ENCODE measurements at places on chromosomes 11 and 22.

- peak; percentile 60 for DNase-seq
Observed at GRCh38 chr11:35796562-35796961, 134.0 kb downstream of the TRIM44 start.

DNA sequence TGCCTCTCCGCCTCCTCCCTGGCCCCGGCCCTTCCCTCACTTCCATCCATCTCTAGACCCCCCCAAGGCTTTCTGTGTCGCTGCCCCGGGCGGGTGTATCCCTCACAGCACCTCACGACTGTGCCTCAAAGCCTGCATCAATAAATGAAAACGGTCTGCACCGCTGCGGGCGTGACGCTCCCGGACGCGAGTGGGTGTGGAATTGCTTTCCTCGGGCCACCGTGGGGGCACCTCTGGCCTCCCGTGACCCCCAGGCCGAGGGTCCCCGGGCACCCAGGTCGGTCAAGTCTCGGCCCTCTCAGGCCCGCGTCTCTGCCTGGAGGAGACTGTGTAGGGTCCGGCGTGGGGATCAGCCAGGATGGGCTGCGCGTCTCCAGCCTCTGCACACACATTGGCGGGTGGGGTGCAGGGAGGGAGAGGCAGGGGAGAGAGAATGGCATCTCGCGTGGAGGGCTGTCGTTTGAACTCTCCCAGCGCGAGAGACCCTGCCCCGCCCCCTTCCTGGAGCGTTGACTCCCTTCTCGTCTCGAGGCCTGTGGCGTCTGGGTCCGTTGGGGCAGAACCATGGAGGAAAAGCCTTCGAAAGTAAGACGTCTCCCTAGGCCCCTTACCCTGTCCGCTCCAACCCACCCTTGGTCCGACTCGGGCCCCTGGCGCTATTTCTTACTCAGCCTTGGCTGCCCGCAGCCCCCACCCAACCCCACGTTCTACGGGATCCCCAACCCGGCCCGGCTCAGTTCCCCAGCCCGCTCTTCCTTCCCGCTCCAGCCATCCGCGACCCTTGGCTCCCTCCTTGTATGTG, at the start of gene CATSPERZ:
CATSPERZ (plus strand) TSS at position 512 of the 802 bp plus-strand sequence; CDS start at position 565, 53 bp downstream.
- no peak for DNase-seq

- DNase-seq, result no peak
Observed at GRCh38 chr22:35632935-35633334, 15.3 kb upstream of the APOL6 start.

- peak; percentile 65 for DNase-seq
Observed at GRCh38 chr11:75562836-75563484, 907 bp downstream of the SERPINH1 start.

- peak; percentile 55 for DNase-seq
Observed at GRCh38 chr11:60785806-60786361, 751 bp downstream of the MS4A10 start.

GRCh38 chr11:7384691-7385090, 100.6 kb upstream of the OLFML1 start:
- no peak for DNase-seq

DNA sequence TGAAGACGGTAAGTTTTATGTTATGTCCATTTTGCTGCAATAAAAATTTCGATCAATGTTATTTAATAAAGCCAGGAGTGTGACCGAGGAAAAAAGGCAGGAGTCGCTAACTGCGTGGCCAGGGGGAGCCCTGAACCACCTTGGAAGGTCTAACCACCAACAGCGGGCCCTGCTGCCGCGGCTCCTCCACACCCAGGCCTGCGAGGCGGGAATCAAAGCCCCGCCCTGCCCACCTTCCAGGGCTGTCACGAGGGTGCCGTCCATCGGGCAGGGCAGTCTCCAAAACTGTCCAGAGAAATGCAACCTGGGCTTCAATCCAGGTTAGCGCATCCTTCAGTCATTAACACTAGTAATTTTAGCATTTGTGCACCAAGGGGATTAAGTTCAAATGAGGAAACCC, 19.0 kb downstream of the PHF21B start:
- no peak for DNase-seq

DNA sequence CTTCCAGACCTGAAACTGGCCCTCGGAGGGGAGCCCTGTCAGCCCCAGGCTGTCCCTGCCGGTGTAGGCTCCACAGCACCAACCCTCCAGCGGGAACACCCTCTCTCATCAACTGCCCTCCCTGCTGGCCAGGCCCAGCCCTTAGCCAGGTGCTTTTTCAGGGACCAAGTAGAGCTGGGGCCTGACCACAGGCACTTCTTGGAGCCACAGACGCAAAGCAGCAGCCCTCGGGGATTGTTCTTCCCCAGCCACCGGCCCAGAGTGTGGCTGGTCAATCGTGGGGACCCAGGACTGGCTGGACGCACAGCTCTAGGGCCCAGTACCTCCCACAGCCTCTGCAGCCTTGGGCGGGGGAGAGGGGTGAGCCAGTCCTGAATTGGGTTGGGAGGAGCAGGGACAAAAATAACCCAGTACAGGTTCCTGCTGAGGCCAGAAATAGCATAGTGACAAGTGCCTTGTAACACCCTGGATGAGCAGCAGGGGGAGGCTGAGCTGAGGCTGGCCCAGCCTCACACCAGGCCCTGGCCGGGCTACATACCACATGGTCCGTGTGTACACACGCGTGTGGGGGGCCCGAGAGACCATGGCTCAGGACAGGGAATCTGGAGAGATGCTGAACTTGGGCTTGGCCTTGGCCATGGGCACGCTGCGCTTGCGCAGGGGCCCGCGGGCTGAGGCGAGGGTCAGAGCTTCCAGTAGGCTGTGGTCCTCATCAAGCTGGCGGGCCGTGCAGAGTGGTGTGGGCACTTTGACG, 2.0 kb downstream of the KCNJ11 start:
- peak; percentile 31 for DNase-seq

DNA sequence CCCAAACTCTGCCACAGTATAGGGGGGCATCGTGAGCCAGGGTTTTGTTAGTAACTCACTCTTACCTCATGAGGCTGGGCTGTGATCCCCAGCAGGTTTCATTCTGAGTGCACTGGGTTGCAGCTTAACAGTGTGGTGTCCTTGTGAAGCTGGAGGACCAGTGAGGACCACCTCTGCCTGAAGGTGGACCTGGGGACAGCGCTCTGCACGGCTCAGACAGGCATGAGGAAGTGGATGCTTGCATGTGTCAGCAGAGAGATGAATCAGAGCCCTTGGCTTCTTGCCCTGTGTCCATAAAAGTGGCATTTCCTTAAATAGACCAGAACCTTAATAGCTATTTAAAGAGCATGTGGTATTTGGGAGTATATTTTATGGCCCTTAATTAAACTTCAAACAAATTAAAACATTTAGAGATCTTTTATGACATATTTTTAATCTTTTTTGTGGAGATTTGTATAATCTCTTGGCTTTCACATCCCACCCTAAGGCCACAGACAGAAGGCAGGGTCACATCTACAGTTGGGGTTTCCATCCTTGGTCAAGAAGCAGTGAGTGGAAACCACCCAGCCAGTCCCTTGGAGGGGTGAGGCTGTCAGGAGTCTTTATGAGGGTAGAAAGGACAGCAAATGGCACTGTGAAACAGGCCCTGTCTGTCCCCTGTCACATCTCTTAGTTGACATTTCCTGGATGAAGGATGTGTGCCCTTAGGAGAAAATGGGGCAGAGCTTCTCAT, 24.8 kb upstream of the ADORA2A start:
- DNase-seq, result peak; percentile 88

DNA sequence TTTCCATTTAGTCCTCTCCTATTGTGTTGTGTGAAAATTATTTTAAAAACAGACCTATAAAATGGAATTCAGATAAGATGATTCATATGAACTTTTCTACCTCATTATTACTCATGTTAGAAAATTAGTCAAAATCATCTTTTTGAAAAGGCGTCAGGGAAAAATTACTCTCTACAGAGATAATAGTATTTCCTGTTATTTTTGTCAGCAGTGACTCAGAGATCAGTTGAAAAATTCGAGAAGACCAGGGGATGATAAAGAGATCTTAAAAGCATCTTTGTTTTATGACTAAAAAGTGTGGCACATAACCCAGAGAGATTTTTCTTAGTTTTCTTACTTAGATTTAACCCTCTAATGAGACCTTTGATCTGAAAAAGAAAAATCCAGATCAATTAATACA, 157.9 kb upstream of the CARD18 start:
- peak; percentile 84 for DNase-seq

GRCh38 chr11:129702410-129703398, 112.9 kb upstream of the TMEM45B start:
- no peak for DNase-seq

GRCh38 chr11:18225913-18226312, 10.7 kb downstream of the SAA4 start:
- DNase-seq, result no peak

- no peak for DNase-seq
Observed at GRCh38 chr22:36921309-36922104, 8.1 kb downstream of the CSF2RB start.

- no peak for DNase-seq
Observed at GRCh38 chr22:37776639-37777005, 31.1 kb upstream of the GCAT start.

DNA sequence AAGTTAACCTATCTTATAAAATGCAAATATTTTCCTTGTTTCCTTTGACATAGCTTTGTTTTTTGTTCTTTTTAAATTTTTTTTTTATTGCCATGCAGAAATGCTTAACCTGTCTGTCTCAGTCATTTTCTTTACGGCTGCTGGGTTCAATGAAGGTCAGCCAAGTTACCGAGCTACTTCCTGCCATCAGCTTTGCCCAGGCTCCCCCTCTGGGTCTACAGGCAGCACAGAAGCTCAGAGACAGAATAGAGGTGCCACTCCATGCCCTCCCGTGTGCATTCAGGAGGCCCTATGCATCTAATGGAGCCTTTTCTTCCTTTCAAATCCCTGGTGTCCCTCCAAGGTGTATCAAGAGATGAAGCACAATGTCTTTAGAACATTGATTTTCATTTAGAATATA, 411.0 kb upstream of the NARS2 start:
- DNase-seq, result no peak

DNA sequence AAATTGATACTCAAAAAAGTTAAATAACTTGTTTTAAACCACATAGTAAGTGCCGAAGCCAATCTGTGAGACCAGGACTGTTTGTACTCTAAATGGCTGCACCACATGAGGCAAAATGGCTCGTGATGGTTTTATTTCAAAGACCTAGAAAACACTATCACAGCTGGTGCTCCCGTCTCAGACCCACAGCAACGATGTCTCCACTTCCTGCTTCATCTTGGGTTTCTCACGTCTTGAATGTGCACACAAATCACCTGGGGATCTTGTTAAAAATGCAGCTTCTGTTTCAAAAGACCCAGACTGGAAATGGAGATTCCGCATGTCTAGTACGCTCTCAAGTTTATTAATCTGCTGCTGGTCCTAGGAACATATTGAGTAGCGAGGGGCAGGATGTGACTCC, 1.2 kb downstream of the CD3E start:
- no peak for DNase-seq

GRCh38 chr11:70333261-70333660, 62.8 kb downstream of the PPFIA1 start:
- no peak for DNase-seq

GRCh38 chr11:11291041-11292015, 61.7 kb downstream of the CSNK2A3 start:
- peak; percentile 5 for DNase-seq

- no peak for DNase-seq
Observed at GRCh38 chr11:94922321-94923003, 50.9 kb downstream of the CWC15 start.

DNA sequence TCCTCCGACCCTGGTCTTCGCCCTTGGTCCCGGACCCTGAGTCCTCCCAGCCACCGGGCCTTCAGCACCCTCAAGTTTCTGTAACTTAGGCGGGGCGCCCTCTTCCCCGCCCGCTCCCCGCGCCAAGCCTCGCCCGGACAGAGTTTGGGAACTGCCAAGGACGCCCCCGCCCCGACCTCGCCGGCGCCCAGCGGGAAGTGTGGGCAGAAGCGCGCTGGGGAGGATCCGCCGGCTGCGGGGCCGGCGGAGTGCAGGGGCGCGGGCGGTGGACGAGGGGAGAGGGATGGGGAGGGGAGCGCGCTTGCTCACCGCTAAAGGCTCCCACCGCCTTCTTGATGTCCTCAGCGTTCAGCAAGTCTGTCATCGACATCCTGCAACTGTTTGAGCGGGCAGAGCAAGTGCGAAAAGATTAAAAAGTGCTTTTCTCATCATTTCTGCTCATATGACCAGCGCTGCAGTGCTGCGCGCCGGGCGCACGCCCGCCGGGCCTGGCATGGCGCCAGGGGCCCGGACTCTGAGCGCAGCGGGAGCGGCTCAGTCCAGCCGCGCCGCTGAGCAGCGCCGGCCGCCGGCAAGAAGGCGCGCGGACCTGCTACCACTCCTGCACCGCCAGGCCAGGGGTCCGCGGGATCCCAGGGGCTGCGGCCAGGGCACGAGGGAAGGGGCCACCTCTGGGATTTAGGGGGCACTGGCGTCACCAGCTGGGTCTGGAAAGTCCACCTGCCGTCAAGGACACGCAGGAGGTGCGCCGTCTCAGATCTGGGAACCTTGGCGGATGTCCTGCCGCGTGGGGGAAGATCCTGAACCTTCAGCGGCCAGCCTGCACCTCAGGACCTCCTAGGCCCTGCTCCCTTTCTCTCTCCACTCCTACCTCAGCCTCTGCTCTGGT, at the start of gene PVALB:
PVALB (minus strand) TSS at position 400 of the 889 bp plus-strand sequence; CDS start at position 370, 30 bp downstream.
- no peak for DNase-seq

GRCh38 chr11:2768471-2769408, 68.9 kb upstream of the KCNQ1OT1 start:
- DNase-seq, result peak; percentile 70

DNA sequence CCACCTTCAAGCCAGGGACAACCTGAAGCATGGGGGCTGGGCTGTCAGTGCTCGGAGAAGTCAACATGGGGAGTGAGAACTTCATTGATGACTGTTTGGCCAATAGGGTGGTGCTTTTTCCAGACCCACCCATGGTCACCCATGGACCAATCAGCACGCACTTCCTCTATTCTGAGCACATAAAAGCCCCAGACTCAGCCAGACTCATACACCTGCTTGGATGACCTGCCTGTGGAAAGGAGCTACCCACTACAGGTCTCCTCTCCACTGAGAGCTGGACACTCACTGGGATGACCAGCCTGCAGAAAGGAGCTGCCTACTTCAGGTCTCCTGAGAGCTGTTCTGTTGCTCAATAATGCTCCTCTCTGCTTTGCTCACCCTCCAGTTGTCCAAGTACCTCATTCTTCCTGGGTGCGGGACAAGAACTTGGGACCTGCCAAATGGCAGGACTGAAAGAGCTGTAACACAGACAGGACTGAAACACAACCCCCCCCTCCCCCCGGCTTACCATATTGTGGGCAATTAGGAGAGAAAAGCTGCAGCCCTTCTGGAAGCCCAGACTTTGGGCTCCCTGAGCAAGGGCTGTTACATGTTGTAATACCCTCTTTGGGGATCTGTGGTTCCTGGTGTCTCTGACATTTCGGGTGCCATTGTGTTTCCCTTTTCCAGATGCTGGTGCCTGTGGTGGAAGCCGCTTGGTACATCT, 44.4 kb upstream of the WNT11 start:
- no peak for DNase-seq

- DNase-seq, result no peak
Observed at GRCh38 chr11:47101406-47101805, 75.3 kb downstream of the ARFGAP2 start.
